Activated naive CD8-positive, alpha-beta T cell treated with anti-CD3 and anti-CD28 coated beads, Interleukin-2, amount 10 ng/mL, durations not matched to agents 7 days and 5 days (primary cell): ENCODE measurements at places on chromosomes 7 and 10.

DNA sequence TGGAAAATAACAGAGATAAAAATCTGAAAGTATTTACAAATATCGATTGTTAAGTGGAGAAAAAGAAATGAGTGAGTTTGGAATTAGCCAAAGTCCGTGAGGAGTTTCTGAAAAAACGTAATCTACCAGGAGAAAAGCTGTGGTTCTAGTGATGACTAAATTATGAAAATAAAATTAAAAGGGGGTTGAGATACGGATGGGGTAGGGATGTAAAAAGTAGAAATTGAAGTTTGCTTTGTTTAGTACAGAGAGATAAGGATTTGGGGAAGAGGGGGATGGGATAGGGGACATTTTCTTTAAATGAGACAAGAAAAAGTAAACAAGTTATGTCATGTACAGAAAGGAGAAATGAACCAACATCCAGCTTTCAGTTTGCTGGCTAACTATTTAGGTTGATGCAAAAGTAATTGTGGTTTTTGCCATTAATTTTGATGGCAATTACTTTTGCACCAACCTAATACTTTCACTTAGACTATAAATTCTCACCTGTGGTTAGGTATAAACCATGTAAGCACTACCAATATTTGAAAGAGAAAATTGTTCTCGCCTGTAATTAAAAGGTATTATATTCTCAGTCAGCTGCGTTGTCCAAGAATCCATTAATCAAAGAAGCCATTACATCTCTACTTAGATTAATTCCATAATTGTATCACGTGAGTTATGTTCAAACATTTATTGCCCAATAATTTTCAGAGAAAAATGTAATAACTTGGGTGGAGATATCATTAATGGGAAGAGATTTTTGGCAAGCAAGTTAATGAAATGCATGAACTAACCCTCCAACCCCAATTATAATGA lies 143.0 kb upstream of the NRP1 start:
- DNase-seq: no peak

DNA sequence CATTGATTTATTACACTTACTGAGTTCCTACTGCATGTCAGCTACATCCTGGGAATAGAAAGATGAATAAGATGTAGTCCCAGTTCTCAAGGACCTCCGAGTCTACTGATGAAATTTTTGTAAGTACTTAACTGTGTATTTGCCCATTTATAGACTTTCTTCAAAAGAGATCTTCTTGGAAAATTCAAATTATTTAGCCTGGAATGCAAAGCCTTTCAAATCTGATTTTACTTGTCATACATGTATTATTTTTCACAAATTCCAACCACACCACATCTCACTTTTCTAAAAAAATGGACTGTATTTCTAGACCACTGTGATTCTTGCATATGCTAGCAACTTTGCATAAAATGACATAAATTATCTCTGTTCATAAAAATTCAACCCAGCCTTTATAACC lies 581.3 kb downstream of the ATRNL1 start:
- no peak for DNase-seq

GRCh38 chr7:99375070-99375807 lies 709 bp downstream of the ARPC1B start:
- peak; percentile 83 for DNase-seq

DNA sequence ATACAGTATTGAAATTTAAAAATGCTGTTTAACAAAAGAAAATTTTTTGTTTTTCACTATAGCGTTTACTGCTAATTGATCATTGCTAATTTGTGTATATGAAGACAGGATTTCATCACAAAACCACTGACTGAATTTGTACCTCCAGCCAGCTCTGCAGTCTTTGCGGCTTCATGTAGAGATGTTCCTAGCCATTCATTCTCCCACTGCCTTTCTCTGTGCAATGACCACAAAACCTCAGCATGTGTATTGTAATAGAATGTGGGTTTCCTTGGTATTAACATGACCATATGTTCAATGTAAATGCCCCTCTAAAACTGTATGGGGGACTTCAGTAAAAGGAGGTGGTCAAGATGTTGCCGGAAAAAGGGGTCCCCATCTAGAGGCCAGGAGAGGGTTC lies 81.1 kb upstream of the STEAP1B start:
- no peak for DNase-seq

GRCh38 chr7:100484673-100485045 lies 932 bp downstream of the NYAP1 start:
- no peak for DNase-seq

- DNase-seq: no peak
These were observed 81.8 kb downstream of the MALSU1 start for GRCh38 chr7:23380961-23381360.

DNA sequence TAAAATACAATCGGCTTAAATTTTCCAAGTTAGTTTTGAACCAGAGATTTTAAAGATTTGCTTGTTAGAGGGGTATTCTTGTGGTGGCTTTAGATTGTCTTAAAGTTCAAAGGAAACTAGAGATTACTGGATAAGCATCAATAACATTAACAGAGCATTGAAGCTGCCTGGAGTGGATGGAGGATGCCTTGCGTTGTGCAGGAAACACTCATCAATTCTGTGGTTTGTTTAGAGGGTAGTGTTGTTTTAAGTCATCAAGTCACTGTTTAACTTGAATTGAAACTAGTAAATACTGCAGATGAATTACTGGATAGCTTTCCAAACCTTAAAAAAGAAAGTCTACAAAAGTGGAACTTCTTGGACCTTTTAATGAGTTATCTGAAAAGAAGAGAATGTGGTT lies 218.6 kb downstream of the CELF2 start:
- DNase-seq: no peak

- DNase-seq: no peak
These were observed 9.6 kb upstream of the KIF5B start for GRCh38 chr10:32065856-32066255.

- DNase-seq: no peak
These were observed 180.0 kb downstream of the TNS3 start for GRCh38 chr7:47401611-47402570.

- no peak for DNase-seq
These were observed 29.0 kb downstream of the ZNRF2 start for GRCh38 chr7:30313348-30313747.

- no peak for DNase-seq
These were observed 134.6 kb downstream of the ZNF438 start for GRCh38 chr10:30897048-30897447.

GRCh38 chr10:970311-971149 lies 17.7 kb upstream of the GTPBP4 start:
- no peak for DNase-seq

- no peak for DNase-seq
These were observed 664.8 kb upstream of the SEMA3D start for GRCh38 chr7:85851571-85852193.

DNA sequence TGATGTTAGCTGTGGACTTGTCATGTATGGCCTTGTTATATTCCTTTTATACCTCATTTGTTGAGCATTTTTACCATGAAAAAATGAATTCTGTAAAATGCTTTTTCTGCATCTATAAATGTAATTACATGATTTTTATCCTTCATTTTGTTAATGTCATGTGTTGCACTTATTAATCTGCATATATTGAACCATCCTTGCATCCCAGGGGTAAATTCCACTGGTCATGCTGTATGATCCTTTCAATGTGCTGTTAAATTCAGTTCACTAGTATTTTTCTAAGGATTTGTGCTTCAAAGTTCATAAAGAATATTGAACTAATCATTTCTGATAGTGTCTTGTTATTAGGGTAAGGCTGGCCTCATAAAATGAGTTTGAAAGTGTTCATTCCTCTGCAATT lies 31.9 kb upstream of the AHR start:
- no peak for DNase-seq

DNA sequence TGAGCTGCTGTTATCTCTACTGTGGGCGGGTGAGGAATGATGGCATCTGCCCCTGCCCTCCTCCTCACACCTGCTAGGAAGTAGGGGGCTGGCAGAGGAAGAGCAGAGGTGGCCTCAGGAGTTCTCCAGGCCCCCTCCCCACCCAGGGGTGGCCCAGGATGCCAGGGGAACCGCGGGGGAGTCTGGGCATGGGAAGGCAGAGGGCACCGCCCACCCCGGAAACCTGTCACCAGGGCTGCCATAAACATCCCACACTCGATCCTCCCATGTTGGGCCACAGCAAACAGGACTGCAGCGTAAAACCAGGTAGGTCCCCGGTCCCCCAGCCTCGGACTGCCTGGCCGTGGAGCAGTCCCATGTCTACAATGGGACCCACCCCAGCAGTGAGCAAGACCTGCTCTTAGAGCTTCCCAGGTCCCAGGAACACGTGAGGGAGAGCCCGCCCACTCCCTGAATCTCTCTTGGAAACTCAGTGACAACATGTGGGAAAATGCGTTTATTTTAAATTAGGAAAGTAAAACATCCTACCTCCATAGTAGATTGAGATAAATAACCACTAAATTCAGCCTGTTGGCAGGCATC lies 23.4 kb downstream of the EBF3 start:
- no peak for DNase-seq

- DNase-seq: no peak
These were observed 17.3 kb downstream of the CLRN3 start for GRCh38 chr10:127875449-127875765.

DNA sequence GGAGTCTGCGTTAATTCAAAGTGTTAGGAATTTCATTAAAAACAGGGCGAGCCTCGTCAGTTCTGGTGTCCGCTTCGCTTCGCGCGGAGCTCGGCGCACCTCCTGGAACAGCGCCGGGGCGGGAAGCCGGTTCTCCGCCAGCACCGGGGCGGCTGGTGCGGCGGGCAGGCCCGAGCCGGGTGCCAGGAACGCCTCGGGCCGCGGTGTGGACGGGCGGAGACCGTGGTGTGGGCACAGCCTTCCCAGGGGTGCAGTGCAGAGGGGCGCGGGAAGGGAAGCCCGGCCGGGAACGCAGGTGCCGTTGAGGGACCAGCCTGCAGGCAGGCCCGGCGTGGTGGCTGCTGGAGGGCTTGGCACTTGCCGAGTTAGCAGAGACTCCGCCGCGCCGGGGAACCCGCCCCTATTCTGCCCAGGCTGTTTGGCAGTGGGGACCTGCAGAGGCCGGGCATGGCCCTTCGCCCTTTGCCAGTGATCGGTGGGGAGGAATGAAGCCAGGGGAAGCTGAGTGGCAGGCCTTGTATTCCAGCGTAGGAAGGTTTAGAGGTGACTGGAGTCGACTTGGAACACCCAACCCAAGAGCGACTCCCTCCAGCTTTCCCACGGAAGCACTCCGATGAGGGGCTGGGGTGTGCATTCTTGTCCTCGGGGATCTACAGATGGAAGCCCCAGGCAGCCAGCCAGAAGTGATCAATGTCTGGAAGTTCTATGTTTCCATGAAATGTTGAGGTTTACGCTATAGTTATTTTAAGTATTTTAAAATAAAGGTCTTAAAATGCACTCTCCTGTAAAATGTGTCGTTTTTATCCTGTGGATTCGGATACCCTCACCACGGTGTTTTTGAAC lies 945 bp upstream of the RHEB start:
- DNase-seq: peak; percentile 70

DNA sequence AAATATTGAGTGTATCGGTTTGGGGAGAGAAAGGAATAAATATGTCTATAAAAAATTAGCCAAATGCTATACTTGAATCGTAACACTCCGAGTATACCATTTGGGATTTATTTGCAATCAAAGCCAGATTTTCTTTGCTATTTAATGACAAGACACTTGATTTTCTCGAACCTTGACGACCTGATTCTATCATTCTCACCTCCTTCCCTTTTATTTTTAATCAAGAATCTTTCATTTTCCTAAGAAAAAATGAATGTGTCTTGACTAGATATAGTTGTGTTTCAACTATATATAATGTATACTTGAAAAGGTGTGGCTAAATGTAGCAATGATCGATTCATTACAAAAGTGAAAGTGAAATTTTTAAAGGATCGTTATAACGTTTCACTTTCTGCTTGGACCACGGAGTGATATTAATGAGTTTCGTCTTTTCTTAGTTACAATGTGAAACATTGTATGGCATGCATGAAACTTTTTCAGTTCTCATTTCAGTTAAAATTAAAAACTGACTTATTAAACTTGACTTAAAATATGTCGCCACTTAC lies 562 bp downstream of the NUB1 start:
- DNase-seq: no peak

- DNase-seq: no peak
These were observed 36.0 kb upstream of the FRMD4A start for GRCh38 chr10:14366760-14367159.

GRCh38 chr7:151286148-151286547 lies 37.7 kb upstream of the SMARCD3 start:
- DNase-seq: no peak

DNA sequence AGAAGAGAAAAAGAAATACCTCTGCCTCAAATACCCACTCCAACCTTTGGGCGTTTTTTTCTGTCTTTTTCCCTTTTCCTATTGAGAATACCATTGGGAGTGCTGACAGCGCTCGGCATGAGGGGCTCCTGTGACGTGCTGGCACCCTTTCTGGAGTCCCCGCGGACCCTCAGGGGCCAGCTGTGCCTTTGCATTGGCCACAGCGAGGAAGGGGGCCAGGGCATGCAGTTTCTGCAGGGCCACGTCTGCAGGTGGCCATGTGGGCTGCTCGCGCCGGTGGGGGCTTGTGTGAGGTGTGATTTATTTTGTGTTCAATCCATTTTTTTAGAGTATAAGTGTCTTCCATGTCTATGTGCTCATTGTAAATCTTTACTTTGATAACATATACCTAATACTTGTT lies 57.4 kb downstream of the INPP5A start:
- DNase-seq: no peak

DNA sequence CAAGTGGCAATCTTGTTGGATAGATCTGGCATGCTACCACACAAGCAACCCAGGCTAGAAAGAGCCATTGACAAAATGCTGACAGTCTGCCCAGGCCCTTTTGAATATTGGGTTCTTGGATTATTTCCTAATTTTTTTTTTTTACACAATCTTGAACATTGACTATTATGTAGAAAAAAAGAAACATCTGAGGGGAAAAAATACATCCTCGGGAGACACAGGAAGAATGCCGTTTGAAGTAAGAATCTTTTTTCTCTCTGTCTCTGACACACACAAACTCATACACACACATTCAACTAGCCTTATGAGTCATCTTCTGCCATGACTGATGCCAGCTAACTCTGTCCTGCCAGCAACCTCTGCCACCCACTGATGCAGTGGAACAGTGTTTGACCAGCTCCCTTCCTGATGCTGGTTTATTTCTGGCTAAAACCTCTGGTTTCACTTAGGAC lies 47.2 kb downstream of the SORBS1 start:
- no peak for DNase-seq

DNA sequence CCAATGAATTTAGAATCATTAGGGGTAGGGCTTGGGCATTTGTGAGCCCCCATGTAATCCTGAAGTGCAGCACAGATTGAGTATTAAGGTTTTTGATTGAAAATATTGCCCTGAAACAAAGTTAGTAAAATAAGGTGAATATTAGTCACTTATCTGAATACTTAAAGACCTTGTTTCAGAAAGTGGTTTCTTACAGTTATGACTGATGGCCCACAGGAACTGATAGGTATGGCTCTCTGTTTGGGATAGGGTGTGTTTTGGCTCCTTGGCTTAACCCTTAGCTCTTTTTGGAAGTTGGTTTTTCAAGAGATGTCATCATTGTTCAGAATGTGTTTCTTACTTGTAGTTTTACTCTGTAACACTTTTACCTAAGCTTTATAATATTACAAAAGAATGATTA lies 34.8 kb downstream of the MDFIC start:
- DNase-seq: no peak
